Activated effector memory CD4-positive, alpha-beta T cell treated with Interleukin-2 at 50 U/mL for 16 hours (primary cell): ENCODE measurements at places on chromosomes 11 and 22.

- no peak for DNase-seq
These were observed 56.3 kb upstream of the PHOX2A start for GRCh38 chr11:72300268-72300667.

DNA sequence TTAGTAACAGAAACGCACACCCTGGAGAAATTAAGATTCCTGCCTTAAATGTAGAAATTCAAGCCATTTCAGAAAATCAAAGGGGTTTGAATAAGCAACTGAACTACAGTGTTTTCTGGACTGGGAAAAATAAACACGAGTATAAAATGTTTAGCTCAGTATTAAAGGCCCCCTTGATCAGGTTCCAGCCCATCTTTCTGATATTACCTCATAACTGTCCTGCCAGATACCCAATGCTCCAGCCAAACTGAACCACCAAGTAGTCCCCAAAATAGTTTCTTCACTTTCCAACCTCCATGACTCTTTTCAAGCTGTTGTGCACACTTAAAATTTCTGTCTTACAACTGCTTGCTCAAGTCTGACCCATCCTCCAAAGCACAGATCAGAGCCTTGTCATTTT is 54.4 kb downstream of the SERGEF start:
- DNase-seq = no peak

DNA sequence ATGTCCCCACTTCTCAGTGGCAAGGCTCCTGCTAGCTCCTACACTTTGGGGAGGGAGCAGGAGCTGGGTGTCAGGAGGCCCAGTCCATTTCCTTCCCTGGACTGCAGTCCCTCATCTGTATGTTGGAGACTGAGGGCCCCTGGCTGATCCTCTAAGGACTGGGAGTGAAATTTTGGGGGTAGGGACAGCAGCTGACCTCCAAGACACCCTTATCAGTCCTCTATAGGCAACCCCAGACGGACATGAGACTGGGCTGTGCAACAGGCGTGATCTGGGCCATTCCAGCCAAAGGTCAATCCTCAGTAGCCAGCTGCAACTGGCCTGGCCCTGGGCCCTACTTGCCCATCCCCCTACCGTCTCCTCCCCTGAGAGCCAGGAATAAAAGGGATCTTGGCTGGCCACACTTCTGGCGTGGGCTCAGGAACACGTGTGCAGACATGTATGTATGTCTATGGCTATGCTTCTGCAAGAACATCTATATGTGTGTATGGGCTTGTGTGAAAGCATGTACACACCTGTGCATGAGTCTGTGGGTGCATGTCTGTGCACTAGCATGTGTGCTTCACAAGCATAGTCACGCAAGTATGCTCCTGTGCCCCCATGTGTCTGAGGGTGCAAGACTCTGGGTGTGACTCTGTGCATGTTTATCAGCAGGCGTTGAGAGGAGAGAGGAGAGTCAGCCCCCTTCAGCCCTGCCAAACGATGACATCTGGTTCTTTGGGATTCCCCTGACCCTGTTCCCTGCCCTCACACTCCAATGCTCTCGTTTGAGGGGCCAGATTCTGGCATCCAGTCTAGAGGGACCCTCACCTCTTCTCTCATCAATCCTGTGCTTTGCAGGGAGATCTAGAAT is 24.6 kb upstream of the DGAT2 start:
- DNase-seq = no peak

DNA sequence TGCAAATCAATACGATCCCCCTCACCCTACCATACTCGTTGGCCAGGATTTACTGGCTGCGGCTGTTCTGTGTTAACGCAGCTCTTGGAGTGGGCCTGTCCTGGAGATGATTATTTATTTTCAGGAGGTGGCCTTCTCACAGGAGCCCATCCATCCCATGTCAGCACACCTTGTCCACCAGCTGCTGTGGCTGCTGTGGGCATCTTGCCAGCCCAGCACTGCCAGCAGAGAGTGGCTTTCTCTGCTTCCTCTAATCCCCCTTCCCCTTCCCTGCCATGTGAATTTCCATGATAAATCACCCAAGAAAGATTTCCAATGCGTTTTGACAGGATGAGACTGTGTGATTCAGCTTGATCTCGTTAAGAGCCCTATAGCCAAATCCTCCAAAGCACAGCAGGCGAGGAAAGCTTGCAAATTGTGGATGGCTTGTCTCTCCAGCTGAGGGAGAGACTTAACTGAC is 309.1 kb upstream of the C11orf87 start:
- DNase-seq = no peak

GRCh38 chr22:23845265-23846080 is 6.7 kb upstream of the DERL3 start:
- DNase-seq = no peak

DNA sequence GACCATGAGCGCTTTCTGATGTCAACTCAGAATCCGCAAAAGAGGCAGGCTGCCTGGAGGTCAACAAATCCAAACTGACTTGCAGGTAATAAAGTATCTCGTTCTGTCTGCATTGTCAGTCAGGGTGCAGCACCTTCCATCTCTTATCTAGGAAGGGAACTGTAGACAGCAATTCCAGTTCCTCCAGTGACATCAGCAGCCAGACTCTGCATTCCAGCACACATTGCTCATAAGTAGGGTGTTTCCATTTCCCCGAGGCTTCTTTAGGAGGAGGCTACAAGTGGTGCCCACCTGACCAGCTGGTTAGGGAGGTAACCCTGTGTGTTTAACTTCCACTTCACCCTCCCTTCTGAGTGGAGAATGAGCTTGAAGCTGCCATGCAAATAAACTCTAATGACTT is 53.3 kb downstream of the NTM start:
- no peak for DNase-seq

DNA sequence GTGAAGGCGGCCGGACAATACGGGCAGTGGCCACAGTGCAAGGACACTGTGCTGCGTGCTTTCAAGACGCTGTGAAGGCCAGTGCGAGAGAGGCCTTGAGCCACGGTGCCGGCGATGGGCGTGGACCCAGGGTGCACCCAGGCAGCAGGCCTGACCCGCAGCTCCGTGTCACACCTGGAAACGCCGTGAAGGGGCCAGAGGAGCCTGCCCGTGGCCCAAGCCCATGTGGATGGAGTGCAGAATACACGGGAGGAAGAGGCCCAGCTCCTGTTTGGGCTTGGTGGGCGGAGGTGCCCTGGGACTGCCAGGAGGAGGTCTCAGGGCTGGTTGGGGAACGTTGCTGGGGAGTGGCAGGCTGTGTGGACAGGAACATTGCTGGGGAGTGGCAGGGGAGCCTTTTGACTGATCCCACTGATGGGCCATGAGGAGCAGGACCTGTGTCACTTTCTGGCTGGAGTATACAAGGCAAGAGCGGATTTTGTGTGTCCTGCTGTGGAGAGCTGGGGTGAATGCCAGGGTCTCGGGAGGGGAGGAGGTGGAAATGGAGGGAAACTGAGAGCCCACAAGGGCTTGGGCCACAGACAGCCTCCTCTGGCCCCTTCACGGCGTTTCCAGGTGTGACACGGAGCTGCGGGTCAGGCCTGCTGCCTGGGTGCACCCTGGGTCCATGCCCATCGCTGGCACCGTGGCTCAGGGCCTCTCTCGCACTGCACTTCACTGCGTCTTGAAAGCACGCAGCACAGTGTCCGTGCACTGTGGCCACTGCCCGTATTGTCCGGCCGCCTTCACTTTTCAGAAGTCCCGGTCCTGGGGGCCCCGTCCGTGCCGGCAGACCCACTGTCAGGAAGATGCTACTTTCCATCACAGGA is 925.4 kb downstream of the BRD1 start:
- DNase-seq = no peak

- no peak for DNase-seq
These were observed 53.3 kb downstream of the IGLL1 start for GRCh38 chr22:23526596-23527316.

DNA sequence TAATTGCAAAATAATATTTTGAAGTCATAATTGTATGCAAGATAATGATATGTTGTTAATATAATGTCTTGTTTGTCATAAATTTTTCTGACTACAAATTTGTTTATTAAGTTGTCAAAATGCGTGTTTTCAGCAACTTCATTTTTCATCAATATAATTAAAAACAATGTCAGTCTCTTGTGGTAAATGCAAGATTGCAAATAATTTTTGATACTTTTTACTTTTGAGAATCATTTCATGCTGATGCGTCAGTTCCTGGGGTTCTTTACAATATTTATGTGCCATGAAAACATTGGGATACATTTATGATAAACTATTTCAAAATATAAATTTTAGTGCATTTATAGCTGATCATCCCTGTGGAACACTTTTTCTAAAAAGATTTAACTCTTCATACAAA is 1504.8 kb downstream of the BRD1 start:
- no peak for DNase-seq

DNA sequence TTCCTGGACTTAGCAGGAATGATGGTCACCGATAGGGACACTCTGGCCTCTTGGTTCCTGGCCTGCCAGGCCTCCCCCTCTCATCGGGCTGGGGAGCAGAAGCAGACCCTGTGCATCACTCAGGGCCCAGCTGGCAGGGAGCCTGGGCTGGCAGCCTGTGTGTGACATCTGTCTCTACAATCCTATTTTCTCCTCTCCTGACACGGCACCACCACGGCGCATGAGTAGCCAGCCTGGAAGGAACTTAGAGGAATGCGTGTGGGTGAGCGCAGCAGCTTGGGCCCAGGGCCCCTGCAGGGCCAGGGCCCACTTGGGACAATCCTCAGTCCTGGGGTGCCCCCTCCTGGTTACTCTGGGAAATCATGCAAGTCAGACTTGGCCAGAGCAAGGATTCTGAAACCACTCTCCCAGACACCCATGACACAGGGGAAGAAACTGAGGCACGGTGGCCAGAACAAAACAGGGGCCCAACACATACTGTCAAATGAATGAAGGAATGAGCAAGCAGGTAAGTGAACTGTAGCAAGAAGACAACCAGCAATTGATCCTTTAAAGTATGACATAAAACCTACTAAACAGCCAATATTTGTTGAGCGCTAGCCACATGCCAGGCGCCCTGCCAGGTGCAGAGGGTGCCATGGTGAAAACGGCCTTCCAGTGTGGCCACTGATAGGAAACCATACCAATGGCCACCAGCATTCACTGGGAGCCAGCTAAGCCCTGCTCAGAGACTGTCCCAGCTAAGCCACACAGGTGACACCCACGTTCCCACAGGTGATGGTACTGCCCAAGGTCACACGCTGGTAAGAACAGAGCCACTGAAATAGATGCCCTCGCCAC is 13.3 kb downstream of the RSPH14 start:
- DNase-seq = peak; percentile 47

GRCh38 chr22:32474635-32475467 is at the start of gene FBXO7:
Gene FBXO7, plus strand, starts transcription at chr22:32474811. Its CDS starts 192 bp downstream, at chr22:32475003.
- DNase-seq = peak; percentile 80

DNA sequence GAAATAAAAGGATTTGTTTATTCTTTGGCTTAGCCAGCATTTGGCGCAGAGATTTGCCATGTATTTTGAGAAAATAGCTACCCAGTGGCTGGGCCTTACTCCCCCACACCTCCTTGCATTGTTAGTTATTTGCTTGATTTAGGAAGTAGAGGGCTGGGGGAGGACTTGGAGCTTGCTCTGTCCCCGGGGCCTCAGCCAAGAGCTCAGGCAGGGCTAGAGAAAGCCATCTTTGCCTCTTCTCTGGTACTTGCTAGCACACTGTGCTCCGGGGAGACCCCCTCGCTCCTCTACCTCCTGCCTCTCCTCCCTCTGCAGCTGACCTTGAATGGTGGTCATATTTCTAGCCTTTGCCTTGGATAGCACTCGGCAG is 93.0 kb downstream of the SCN3B start:
- no peak for DNase-seq

DNA sequence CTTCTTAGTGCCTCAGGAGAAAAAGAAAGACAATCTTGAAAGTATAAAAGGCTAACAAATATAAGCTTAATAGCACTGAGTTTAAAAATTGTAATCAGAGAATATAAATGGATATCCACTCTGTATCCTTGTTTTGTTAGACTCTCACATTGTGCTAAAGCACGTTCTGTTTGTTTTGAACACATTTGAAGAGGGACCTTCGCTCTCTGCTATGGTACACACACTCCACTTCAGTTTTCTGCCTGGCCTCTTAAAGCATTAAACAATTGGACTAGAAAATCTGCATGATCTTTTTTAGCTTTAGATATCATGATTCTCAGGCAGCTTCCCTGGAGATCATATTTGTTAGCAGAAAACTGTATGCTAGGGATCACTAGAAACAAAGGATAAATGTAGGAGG is 40.3 kb upstream of the PGR start:
- DNase-seq = no peak

GRCh38 chr11:100315946-100316345 is 371.1 kb upstream of the ARHGAP42 start:
- DNase-seq = no peak

DNA sequence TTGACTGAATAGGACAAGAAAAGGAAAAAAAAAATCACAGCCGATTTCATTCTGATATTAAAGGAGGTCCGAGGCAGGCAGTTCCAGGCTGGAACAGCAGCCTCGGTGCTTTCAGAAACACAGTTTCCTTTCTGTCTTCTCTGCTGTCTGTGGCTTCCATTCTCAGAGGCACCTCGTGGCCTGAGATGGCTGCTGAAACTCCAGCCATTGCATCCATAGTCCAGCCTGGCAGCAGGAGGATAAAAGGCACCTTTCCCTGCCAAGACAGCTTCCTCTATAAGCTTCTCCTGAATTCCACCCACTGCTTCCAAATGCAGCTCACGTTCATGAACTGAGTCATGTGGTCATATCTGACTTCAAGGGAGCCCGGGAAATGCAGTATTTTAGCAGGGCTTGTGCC is 390.5 kb downstream of the TBC1D22A start:
- no peak for DNase-seq

DNA sequence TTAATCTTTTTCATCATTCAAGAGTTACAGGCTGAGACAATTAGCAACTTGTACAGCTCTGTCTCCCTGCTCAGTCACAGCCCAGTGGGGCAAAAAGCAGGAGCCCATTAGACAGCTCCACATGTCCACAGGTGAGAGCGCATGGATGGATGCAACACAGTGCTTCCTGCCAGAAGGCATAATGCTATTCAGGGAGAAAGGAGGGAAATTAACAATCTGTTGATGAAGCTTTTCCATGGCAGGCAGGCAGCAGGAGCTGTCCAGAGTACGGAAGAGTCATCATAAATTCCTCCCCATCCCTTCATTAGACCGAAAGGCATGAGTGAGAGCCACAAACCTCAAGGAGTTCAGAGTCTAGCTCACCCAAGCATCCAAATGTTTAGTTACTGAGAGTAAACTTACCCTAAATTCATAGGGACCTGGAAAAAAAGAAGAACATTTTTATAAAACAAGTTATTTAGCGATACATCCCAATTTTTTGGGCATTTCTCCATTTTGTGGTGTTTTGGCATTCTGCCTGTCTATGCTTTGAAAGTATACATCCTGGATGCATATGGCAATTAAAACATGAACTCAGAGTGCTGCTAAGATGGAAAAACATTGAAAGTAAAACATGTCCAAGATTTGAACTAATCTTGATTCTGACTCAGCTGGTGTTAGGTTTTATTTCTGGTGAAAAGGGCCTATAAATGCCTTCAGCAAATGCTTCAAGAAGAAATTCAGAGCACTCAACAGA is 428.1 kb downstream of the OPCML start:
- no peak for DNase-seq
